Karpas-422 (cell line): ENCODE measurements at places on chromosomes 2 and 18. TPM values are rescaled to one million over a fixed set of nuclear protein-coding genes. Genes with fewer than 3 reads are reported as not detected.

DNA sequence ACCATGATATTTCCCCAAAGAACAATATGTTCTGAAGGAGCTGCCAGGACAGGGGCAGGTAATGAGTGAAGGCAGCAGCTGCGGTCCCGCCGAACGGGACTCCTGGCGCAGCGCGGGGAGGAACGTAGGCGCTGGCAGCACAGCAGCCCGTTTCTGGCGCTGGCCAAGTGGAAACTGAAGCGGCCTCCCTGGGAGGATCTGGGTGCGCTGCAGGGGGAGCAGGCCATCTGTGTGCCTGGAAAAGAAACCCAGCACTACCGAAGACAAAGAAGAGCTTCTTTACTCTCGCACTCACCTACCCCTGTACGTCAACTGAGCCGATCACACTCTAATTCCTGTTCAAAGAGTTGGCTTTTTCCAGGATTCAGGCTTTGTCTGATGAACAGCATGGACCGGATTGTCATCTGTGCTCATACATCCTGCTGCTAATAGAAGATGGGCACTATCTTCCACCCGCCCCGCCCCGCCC is 11.8 kb downstream of the G6PC2 start:
- no peak for DNase-seq

- DNase-seq = no peak
Measured at GRCh38 chr18:75200605-75201280, 8.2 kb downstream of the PTGR3 start.

DNA sequence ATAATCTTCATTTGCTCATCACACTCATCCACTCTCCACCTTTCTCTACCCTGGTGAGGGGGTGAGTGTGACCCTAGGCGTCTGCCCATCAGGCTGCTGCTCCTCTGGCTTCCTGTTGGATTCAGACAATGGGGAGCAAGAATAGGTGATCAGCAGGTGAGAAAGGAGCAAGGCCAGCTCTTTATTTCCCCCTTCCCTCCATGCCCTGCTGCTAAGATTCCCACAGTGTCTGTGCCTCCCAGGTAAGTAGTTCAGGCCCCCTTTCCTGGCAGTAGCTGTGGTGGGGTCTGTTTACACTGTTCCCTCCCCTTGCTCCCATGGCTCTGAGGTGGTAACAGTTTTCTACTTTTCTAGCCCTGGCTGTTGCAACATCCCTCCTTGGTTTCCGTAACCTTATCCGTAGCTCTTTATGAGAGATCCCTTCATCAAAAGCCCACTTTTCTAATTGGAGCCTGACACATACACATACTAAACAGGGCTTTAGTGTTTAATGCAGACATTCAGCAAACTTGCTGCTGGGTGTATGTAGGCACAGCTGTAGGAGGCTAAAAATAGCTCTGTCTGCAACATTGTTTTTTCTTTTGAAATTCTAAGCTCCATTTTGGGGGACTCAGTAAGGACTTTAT is 27.5 kb downstream of the MAP2 start:
- no peak for DNase-seq

GRCh38 chr2:181660181-181660580 is 3.3 kb upstream of the CERKL start:
- no peak for DNase-seq

GRCh38 chr18:55588111-55588869 is at the start of gene TCF4:
Gene TCF4 (minus strand): TSS chr18:55588192. CDS start chr18:55587116, 1,076 bp downstream.
- peak; percentile 83 for DNase-seq

GRCh38 chr18:22951823-22952222 is 18.7 kb downstream of the RBBP8 start:
- no peak for DNase-seq

GRCh38 chr2:97870396-97870843 is 125.3 kb downstream of the TMEM131 start:
- no peak for DNase-seq

DNA sequence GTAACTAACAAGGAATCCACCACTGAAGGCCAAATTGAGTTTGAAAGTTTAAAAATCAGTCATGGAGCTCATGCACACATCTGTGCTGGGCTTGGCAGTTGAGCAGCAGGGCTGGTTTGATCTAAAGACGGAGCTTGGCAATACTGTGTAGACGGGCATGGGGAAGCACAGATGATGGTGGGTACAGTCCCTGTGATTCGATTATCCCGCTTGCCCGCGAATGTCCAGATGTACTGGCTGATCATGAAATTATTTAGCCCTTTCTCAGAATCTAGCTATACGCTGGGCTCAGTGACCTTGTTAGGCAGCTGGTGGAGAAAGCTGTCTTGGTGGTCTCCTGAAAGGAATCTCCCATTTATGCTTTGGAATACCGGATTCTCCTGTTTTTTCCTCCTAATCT is 74.8 kb upstream of the SOX11 start:
- DNase-seq = no peak

- DNase-seq = no peak
Measured at GRCh38 chr2:14492920-14493503, 139.5 kb upstream of the LRATD1 start.

GRCh38 chr2:45180779-45181178 is 171.5 kb upstream of the SIX2 start:
- no peak for DNase-seq

Gene UGT1A9
- total RNA-seq = not detected in 2 replicates

Gene NXPH2
- total RNA-seq = not detected in 2 replicates

Gene DNAH6
- under 0.01 and 0.15 TPM in 2 replicates for total RNA-seq

Gene GPAT2
- total RNA-seq = not detected in 2 replicates

Gene RESP18
- total RNA-seq = not detected in 2 replicates
